ENCODE measurements at places on chromosomes 7 and 10.

DNA sequence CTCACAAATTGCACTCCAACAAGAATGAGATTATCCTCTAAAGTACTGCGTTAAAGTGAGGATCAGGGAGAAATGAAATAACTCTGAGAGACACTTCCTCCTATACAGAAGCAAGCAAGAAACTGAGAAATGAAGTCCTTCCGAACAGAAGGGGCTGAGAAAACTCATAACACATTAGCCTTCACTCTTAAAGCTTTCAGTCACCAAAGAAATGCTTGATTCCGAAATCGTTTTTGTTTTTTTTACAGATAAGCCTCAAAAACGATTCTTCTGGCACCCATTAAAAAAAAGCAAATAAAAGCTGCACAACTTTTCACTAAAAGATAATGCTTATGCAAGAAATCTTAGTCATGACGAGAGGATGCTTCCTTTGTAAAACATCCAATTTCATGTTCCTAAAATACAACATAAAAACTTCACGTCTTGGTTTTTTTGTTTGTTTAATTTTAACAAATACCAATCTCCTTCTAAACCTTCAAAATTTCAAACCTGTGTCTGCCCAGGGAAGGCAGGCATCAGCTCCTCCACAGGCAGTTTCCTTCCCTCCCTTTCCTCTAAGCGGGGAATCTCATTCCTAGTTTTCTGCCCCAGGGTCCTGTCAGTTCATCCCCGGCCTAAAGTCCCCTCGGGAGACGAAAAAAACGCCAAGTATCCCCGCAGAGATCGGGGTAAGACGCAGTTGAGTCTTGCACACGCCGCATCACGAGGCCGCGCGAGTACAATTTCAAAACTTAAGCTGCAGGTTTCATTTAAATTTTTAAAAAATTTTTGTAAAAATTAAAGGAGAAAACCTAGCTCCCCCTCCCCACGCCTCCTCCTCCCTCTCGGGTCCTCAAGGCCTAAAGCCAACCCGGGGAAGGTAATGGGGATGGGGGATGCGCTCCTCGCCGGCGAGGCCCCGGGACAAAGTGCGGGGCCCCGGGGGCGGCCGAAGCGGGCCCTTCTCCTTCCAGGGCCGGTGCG lies 1.1 kb downstream of the BAZ1B start:
- peak; percentile 45 for DNase-seq

DNA sequence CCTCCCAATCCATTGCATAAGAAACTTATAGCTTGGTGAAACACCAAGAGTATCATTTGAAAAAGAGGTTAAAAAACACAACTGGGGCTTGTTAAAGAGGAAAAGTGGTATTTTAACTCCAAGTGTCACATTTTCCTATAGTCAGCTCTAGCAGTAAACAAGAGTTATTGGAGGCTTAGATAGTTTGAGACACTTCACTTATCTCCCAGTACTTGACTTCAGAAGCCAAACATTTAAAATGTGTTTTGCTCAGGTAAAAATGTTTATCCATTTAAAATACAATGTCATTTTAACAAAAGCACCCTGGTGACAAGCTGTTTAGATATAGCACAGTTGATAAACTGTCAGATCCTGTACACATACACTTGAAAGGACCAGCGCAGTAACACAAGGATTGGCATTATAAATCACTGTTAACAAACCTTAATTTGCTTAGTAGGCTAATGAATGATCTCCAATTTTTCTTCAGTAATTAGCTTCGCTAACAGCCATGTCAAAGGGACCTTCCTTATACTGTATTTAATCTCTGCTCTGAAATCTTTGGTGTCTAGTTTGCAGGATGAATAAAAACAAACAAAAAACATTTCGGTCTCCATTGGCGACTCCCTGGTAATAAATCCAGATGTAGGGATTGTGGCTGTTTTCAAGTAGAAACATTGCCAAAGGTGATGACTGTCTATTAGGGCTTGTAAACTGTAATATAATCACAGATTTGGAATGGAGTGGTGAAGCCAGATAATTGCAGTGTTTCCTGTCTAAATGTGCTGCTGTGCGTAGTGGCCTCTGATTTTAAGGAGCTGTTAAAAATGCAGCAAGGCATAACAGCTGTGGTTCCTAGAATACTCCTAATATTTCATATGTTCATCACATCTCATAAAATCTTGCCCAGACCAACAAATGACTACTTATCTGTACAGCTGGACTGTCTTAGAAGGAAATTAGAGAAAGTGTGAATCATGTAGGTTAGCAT lies 545.1 kb downstream of the AUTS2 start:
- DNase-seq, result no peak

DNA sequence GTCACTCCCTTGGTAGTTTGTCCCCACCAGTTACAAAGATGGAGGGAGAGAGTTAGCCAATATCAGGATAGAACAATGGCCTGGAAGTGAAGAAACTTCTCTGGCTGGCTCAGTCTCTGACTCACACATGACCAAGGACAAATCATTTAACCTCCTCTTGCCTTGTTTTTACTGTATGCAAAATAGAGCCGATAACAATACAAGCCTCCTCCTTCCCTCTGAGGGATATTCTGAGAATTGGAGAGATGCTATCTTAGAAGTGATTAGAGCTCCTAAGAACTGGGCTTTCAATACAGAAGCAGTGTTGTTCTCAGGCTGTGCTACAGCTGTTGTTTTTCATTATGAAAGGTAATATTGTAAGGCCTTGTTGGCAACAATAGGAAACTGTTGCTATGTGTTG lies 87.7 kb upstream of the EGR2 start:
- peak; percentile 38 for DNase-seq

GRCh38 chr7:21113609-21114415 lies 314.1 kb upstream of the SP4 start:
- no peak for DNase-seq

GRCh38 chr7:129264534-129264933 lies 39.7 kb downstream of the AHCYL2 start:
- DNase-seq, result no peak
